ENCODE measurements at places on chromosomes 12 and 14.

DNA sequence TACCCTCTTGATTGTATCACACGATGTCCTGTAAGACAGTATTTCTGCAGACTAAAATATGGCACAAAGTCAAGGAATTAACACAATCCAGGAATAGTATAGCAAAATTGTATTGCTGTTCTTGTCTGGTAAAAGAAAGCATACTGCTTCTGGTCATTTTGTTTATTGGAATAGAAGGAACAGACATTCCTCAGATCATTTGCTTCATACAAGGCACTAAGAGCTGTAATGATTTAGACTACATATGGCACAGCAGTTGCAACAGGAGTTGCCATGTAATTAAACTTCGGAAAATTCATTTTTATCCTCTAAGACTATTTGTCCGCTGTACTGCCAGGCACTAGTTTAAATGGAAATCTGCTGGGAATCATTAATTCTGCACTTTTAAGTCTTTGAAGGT lies 7.6 kb upstream of the KERA start:
- DNase-seq = no peak

GRCh38 chr12:91871751-91872150 lies 273.9 kb downstream of the BTG1 start:
- no peak for DNase-seq

- no peak for DNase-seq
Measured at GRCh38 chr12:62082448-62082847, 177.8 kb upstream of the USP15 start.

DNA sequence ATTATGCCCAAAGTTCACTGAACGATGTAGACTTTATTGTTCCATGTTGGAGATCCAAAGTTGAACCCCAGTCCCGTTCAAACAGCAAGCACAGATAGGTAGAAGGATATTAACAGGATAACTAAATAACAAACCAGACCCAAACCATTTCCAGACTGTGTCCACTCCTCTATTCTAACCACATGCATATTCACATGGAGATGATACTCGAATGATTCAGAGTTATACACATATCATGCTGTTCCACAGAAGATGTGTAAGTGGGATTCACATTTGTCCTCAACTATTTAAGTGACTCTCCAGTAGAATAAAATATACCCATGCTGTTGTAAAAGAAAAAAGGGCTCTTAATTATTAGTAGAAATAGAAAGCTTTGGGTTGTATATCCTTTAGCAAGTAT lies 185.9 kb downstream of the ITPR2 start:
- no peak for DNase-seq

DNA sequence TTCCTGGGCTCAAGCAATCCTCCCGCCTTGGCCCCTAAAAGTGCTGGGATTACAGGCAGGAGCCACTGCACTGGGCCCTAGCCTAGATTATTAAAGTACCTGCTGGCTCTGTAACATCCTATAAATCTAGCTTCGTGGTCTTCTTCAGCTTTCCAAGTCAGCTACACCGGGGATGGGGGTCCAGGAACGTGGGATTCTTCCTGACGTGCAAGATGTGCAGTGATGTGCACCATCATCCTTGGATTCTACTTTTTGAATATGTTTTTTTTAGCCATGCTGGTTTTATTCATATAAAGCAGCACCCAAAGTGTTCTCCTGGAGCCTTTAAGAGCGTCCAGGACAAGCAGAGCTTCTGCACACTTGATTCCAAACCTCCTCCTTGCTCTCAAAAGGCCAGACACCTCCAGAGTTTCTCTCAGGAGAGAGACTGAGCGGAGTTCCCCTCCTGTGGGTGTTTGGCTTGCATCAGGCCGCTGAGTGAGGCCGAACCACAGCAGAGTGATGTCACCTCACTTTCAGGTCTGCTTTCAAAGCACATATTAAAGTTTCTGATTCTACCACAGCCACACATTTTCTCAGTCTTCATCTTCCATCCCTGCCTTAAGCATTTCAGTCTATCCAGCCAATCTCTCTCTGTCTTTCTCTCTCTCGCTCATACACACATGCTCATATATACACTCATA lies 33.4 kb downstream of the VCPKMT start:
- peak; percentile 71 for DNase-seq

- DNase-seq = no peak
Measured at GRCh38 chr14:44528180-44528579, 21.1 kb upstream of the FSCB start.

DNA sequence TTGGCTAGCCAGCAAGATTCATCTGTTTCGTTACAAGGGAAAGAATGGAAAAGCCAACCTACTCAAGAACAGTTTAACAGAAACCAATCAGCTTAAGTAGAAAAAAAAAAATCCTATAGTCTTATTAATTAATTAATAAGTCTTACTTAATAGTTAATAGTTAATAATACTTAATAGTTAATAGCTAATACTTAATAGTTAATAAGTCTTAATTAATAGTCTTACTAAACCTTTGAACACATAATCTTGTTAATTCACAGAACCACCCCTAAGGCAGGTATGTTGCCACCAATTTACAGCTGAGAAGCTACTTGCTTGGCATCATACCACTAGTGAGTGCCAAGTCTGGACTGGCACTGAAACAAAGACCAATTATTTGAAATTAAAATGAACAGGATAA lies 19.9 kb downstream of the MFAP5 start:
- DNase-seq = no peak

DNA sequence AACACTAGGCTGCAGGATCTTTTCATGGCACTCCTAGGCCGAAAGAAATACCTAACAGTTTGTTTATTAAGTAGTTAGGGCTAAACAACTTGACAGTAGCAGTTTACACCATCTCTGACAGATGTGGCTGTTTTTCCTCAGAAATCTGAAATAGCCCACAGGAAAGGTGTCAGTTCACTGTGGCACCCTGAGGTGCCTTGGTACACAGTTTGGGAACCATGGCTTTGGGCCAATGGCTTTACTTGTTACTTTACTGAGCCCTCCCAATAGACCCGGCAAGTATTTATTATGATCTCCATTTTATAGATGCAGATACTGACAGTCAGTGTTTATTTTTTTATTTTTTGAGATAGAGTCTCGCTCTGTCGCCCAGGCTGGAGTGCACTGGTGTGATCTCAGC lies 69.3 kb downstream of the RBM19 start:
- no peak for DNase-seq

DNA sequence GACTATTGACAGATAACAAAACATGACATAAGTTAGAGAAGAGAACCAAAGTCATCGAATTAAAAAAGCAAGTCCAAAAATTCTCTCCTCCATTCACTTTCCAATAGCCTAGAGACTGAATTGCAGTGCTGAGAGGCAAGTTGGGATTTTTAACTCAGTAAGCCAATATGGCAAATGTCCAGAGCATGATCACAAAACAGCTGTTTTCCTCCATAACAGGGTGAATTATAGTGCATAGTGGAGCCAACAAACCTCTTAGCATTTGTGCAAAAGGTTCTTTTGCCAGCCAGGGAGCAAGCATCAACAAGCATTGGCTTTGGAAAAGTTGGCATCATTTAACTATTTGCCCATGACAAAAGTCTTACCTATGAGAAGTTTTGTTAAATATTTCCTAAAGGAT lies 458.8 kb upstream of the NOVA1 start:
- no peak for DNase-seq

- no peak for DNase-seq
Measured at GRCh38 chr14:37088356-37089215, 83.8 kb downstream of the SLC25A21 start.

Data from activated CD4-positive, alpha-beta T cell treated with anti-CD3 and anti-CD28 coated beads for 1 hour (primary cell).